ENCODE measurements at places on chromosomes 11 and 22. TPM values are rescaled to one million over a fixed set of nuclear protein-coding genes. Genes with fewer than 3 reads are reported as not detected.

The SMTNL1 gene
- 2.0 TPM for polyA plus RNA-seq

The VPREB1 gene
- not detected for polyA plus RNA-seq

The TRPM5 gene
- polyA plus RNA-seq = 0.46 TPM

The SAA4 gene
- polyA plus RNA-seq = 0.84 TPM

The EMID1 gene
- polyA plus RNA-seq = 6.2 TPM

The THAP12 gene
- 39.8 TPM for polyA plus RNA-seq
